Right cardiac atrium (tissue), 5 donors: ENCODE measurements at places on chromosomes 12 and 14. TPM values are rescaled to one million over a fixed set of nuclear protein-coding genes. Genes with fewer than 3 reads are reported as not detected.

DNA sequence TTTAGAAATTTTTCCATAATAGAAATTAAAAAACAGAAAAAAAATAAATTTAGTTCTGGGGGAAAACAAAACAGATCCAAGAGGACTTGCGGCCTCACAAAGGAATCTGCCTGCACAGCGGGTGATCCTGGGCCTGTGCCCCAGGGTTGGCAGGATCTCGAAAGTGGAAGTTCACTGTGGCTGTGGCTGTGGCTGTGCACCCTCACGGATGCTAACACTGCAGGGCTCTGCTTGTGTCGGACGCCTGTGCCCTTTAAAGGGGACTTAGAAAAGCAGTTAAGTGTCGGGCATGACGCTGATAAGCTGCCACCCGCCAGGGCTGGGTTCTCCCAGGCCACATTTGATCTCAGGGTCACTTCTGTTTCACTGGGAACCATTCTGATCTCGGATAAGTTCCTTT, 209.1 kb downstream of the TTC7B start:
- DNase-seq: no peak

GRCh38 chr12:109098183-109098604, 797 bp downstream of the UNG start:
- peak; percentile 81 for DNase-seq

DNA sequence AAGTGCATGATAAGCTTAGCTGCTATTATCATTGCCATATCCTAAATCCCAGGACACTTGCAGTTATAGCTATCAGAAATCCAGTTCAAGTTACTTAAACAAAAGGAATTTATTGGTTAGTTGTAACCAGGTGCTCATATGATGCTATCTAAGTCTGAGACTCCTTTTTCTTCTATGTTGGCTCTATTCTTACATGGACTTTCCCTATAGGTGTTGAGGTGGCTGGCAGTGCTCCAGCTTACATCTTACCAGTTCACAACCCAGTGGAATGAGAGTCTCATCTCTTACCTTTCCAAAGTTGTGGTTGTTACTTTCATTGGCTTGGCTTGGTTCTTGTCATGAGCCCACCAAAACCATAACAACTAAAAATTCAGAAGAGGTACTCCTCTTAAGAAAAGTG, 94.6 kb downstream of the DACT1 start:
- DNase-seq: no peak

- DNase-seq: no peak
Observed at GRCh38 chr12:19675361-19675760, 236.1 kb downstream of the AEBP2 start.

DNA sequence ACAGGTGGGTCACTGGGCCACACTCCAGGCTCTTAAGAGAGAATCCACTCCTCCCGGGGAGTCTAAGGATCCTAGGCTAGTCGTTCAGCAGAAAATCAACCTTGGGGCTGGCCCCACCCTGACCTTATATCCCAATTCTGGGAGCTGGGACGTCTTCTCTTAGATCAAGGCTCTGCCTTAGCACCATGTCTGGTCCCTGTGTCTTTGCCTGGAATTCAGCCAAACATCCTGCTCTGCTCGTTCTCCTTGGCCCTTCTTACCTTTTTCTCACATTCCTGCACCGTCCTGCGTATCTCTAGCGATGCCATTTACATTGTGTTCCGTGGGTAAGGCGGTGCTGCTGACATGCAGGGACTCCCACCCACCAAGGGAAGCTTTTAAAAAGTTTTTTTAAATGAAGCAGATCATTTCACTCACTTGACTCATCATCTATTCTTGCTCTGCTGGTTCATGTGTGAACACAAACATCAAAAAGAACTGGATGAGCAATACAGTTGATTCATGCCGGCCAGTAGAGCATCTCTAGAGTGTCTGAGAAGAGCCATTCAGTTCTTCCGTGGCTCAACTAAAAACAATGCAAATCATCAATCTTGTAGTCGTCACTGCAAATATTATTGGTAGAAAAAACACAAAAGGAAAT, 50.2 kb downstream of the KCNK13 start:
- DNase-seq: no peak

DNA sequence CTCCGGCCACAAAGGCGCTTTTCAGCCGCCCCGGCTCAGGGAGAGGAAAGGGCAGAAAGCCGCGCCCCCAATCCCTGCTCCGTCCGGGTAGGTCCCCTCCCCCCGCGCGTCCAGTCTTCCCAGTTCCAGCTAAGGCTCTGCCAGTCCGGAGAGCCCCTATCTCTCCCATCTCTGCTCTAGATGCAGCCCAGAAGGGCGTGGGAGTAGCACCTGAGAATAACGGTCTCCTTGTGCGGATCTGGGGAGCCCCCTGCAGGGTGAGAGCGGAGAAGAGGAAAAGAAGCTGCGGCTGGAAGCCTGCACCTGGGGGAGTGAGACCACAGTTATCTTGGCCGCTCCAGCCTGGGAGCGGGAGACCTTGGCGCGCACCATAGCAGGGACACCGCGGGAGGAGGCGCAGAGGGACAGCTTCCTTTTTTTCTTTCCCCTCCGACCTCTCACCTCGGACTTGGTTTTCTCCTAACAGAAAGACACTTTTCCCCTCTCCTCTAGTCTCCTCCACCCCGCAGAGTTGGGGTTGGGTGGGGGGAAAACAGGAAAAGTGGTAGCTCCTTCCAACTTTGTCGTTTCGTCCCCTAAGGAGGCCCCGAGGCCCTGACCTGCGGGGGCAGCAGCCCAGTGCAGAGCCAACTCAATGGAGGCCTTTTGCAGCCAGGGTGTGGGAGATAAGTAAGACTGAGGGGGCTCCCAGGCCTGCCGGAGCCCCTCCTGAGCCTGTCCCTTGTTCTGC, 2.4 kb downstream of the DHH start:
- DNase-seq: peak; percentile 80

DNA sequence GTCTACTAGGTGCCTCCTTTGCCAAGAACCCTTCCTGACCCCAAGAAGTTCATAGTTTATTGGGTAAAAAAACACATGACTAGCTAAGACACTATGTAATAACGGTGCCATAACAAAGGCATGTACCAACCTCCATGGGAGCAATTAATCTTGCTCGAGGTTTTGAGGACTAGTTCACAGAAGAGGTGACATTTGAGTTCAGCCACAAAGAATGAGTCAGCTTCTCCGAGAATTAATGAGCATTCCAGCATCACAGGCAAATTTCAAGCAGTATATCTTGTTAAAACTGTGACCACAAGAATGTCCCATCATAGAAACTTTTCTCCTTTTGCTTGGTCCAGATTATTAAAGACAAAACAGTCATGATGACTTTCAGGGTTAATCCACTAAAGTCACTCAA, 113.0 kb upstream of the RAP1B start:
- no peak for DNase-seq

DNA sequence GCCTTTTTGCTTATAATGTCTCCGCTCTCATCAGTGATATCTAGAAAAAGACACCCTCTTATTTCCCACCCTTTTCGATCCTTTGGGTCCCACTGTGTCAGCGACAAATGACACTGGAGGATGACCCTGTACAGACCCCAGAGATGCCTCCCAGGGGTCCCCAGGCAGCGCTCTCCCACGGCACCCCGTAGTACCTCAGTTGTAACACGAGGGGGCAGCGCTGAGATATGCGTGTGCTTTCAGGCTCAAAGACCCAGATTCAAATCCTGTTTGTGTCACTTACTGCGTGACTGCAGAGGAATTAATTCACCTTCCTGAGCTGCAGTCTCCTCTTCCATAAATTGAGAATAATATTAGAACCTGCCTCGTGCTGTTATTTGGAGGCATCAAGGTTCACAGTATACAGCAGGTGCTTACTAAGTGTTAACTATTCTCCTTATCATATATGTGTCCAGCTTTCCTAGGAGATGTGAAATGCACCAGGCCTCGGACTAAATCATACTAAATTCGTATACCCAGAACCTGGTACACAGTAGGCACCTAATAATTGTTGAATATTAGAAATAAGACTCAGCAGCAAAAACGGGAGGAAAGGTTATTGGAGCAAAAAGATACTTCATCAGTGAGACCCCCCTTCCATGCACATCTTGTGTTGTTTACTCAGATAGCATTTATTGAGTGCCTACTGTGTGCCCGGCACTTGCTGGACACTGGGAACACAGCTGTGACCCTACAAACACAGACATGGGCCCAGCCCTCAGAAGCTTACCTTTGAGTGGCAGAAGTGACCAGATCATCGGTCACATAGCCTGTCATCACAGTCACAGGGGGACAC, 99.9 kb downstream of the PHETA1 start:
- no peak for DNase-seq

- DNase-seq: no peak
Observed at GRCh38 chr12:45254254-45254653, 38.4 kb downstream of the ANO6 start.

GRCh38 chr14:72894623-72895378, 900 bp upstream of the DPF3 start:
- DNase-seq: no peak

GRCh38 chr12:32496946-32497345, 97.6 kb downstream of the FGD4 start:
- no peak for DNase-seq

- no peak for DNase-seq
Observed at GRCh38 chr12:95962222-95962621, 19.1 kb downstream of the AMDHD1 start.

DNA sequence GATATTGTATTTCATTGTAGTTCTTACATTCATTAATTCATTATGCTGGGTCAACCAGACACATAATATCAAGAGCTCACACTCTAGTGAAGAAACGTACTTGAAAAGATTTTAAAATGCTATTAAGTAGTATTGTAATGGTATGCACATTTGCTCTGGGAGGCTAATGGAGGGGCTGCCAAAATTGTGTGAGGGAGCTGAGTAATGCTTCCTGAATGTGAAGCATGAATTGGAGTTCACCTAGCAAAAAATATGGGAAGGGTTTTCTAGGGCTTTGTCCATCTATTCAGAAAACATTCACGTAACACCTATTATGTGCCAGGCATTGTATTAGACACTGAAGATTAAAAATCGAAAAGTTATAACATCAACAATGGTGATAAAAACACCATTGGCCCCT, 403.8 kb upstream of the PDE3A start:
- DNase-seq: no peak

DNA sequence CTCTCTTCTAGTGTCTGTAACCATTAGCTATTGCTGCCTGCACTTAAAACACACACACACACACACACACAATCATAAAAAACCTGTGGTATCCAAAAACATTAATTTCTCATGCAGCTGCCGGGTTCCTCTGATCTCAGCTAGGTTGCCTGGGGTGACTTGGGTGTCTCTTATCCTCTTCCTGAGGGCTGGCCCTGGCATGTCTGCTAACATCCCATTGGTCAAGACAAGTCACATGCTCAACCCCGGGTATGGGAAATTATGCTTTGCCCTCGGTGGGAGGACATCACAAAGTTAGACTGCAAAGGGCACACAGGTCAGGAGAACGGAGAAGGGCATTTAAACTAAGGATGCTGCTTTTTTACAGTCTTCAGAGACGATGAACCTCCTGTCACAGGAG, 55.7 kb downstream of the TRPV4 start:
- DNase-seq: no peak

DNA sequence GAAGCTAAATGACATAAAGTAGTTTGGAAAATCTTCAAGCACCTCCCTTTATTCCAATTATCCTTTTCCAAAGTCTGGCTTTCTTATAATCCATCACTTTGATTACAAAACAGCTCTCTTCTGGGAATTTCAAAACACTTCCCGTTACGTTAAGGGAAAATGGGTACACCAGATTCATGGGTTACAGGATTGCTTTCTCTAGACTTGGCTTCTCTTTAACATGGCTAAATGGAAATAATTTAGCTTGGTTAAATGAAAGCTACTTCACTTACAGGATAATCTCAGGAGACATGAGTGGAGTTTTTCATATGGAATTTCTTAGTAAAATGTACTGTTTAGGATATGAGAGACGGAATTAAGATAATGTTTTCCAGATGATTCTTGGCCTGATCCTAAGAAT, 14.7 kb downstream of the GSTZ1 start:
- no peak for DNase-seq

GRCh38 chr14:68814539-68815297, 21.9 kb upstream of the ZFP36L1 start:
- DNase-seq: no peak

DNA sequence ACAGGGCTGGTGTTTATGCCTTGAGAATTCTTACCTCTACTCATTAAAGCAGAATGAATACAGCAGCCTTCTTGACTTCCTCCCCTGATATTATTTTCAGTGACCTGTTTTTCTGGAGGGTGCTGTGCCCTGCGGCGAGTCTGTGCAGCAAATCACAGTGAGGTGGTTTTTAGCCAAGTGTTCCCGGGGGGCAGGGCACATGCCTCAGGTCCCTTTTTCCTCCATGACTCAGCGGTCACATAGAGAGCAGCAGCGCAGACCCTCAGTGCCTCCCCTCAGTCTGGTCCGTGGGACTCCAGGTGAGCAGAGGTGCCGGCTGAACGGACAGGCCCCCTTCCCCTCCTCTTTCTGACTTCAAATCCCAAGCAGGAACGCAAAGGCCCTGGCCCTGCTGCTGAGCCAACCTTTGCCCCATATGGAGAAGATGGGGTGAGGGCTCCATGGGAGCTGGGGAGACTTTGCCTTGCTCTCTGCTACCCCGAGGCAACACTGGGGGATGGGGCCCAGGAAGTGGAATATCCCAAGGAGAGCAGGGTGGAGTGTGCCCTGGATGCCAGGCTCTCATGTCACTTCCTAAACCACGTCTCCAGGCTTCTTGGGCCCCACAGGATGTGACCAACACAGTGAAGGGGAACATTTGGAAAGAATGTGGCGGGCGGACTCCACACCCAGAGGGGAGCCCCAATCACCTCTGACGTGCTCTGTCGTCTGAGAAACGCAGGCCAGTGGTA, 90.0 kb downstream of the DHRS2 start:
- DNase-seq: peak; percentile 36

INHBC gene
- total RNA-seq: not detected

TAS2R8 gene
- not detected for total RNA-seq

DPPA3 gene
- not detected for total RNA-seq

FAM186B gene
- 0.24 TPM for total RNA-seq

ADAMTS20 gene
- not detected for total RNA-seq

ADAM21 gene
- total RNA-seq: 0.34 TPM

CEBPE gene
- not detected for total RNA-seq

PPP1R36 gene
- 0.60 TPM for total RNA-seq

ZFYVE26 gene
- total RNA-seq: 13.3 TPM

ATF7IP gene
- 61.4 TPM for total RNA-seq

AICDA gene
- not detected for total RNA-seq

ESR2 gene
- 0.32 TPM for total RNA-seq

PSMB11 gene
- total RNA-seq: not detected
